ENCODE measurements at places on chromosomes 7 and 10.

- DNase-seq, result no peak
Measured at GRCh38 chr10:122420624-122421007, 33.8 kb upstream of the ARMS2 start.

- DNase-seq, result no peak
Measured at GRCh38 chr10:18164093-18164492, 23.9 kb downstream of the CACNB2 start.

DNA sequence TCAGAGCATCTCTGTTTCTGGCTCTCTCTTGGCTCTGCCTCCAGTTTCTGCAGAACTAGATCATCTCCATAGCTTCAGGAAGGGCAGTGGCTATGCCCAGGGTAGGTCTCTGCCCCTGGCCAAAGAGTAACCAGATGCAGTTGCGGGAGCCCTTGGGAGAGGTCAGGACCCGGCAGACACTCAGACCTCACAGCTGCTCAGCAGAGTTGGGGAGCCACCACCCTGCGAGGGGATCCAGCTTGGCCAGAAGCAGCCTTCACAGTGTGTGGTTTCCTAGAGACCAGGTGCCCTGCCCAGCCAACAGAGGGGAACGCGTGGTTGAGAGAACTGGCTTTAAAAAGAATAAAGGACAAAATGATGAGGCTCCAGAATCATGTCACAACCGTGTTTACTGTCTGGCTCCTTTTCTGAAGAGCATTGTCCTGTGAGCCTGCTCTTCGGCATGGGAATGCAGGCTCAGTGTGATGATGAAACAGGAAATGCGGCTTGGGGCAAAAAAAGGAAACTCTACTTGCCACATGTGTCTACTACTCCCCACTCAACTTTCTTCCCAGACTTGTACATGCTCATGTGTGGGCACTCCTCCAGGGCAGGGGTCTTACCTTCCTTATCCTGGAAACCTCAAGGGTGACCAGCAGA lies 243.1 kb downstream of the INHBA start:
- no peak for DNase-seq

GRCh38 chr10:112873541-112873940 lies 76.5 kb upstream of the TCF7L2 start:
- no peak for DNase-seq

GRCh38 chr7:82467020-82467419 lies 23.4 kb upstream of the CACNA2D1 start:
- no peak for DNase-seq

DNA sequence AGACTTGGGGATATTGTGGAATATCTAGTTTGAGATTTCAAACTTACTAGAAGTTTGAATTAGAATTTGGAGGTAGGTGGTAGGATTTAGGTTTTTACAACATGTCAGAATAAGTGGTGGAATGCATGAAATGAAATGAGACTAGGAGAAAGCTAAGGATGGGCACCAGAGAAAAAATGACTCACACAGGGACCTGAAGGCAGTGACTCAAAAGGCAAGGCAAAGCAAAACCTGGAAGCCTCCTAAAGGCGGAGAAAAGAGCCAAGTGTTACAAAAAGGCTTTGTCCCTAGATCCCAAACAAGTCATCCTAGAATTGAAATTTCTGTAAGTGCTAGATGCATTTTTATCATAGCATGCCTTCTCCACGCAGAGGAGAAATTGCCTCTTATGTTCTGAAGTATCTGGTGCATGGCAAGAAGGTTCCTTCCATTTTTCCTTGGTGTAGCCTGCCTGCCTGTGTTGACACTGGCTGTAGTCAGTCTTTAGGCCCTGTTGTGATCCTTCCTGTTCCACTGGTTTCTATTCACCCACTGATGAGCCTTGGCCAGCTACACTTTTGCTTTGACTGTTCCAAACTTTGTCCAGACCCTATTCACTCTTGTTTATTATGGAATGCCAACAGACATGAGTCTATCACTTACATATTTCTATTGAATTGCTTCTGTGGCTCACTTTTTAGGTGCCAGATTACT lies 109.3 kb downstream of the ETV1 start:
- no peak for DNase-seq

GRCh38 chr10:103640436-103641181 lies 147.1 kb downstream of the NEURL1 start:
- DNase-seq, result no peak

GRCh38 chr7:105199386-105199785 lies 185.4 kb downstream of the KMT2E start:
- DNase-seq, result no peak

GRCh38 chr10:28508304-28508925 lies 24.5 kb upstream of the WAC start:
- DNase-seq, result no peak

Measured in left colon (tissue), 2 donors.